ENCODE measurements at places on chromosomes 4 and X.

DNA sequence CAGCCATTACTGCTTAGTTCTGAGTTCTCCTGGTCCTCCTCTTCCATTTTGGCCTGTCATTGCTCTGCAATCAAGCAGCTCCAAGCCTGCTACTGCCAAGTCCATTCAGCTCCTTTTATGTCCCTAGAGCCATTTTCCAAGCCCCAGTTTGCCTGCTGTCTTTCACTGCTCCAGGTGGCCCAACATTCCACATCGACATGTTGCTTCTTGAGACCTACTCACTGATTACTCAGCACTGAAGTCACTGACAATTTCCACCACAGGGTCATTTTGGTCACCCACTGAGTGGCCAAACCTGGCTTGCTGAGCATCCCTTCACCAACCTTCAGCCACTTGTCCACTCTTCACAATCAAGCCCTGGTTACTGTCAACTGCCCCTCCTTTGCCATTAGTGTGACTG lies 27.2 kb downstream of the LRIT3 start:
- DNase-seq = no peak

DNA sequence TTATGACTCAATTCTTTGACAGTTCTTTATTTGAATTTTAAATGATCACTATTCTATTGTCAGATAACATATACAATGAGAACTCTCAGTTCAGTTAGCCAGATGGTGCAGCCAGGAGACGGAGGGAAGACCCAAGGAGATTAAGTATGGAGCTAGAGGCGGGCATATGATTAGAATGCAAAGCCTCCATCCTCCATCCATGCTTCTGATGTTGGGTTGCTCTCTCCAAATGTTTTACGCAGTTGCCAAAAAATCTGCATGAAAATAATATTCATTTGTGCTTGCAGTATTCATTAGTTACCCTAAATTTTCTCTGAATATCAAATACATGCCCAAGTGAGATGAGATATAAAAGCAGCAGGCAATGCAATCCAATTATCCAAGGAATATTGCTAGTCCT lies 874.8 kb downstream of the C4orf33 start:
- no peak for DNase-seq

DNA sequence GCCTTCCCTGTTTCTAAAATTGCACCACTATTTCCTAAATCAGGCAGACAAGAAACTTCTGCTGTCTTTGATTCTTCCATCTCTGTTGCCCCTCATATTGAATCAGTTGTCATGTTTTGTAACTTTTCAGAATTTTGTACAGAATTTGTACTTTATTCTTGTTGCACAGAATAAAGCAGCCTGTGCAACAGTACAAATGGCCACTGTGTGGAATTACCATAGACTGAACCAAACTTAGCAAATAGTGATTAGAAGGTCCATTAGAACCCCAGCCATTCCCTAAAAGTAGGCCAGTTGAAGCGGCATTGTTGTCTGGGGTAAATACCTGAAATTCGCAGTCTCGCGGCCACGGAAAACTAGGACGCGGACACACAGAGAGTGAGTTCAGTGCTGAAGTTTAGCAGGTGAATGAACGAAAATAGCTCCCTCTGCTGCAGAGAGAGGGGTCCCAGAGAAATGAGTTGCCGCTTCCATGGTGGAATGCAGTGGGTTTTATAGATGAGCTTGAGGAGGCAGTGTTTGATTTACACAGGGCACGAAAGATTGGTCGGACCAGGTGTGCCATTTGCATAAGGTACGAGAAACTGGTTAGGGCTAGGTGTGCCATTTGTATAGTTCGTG lies 71.8 kb downstream of the C4orf33 start:
- DNase-seq = no peak

DNA sequence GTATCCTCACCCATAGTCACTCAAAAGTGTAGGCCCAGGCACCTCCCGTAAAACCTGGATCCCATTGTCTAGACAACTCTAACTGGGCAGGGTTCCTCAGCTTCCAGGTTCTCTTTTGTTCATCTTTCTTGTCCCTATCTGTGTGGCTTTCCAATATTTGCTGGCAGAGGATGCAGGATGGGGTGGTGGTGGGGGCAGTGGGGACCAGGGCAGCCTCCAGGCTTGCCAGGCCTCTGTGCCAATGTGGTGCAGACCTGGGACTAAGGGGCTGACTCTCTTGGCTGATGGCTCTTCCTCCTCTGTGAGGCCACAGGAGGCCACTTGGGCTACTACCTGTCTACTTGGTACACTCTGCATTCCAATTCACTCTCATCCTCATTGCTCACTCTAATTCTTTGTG lies 76.4 kb downstream of the NBDY start:
- no peak for DNase-seq

GRCh38 chrX:35625714-35626113 lies 172.4 kb upstream of the MAGEB16 start:
- no peak for DNase-seq

DNA sequence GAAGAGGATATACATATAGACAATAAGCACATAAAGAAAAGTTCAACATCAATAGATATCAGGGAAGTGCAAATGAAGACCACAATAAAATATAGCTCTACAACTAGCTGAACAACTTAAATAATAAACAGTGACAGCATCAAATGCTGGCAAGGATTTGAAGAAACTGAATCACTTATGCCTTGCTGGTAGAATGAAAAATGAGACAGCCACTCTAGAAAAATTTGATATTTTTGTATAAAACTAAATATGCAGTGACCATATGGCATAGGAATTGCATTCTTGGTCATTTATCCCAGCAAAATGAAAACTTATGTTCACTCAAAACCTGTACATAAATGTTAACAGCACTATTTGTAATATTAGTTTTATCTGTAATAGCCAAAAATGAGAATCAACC lies 1102.0 kb downstream of the C4orf33 start:
- DNase-seq = no peak

DNA sequence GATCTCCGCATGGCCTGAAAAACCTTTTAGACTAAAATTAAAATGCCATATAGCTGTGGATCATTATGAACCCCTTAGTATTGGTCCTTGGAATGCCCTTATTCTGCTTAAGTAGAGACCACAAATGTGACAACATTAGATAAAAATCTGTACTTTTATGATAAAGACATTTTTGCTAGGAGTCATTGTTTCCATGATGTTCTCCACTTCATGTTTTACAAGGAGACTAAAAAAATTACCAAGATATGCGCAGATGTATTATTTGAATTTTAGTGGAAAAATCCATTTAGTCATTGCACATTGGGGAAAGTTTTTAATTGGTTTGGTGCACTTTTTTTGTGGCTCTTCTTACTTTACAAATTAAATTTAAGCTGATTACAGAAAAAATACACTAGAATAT lies 85.1 kb upstream of the HPRT1 start:
- DNase-seq = no peak

DNA sequence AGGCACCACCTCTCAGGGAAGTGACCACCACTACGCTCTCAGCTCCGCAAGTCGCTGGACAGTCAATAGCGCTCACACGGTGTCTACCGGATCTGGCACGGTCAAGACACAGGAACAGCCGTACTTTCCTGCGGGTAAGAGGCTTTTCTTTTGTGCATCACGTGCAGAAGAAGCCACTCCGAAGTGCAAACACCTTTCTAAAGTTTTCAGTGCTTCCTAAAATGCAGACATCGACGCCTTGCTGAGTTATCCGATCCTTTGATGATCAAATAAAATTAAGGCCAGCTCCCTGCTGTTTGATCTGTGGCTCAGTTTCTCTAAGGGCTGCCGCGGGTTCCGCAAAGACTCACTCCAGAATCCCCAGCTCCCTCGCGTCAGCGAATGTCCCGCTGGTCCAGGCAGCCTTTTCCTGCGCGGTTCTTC lies 71.8 kb downstream of the FBXO8 start:
- no peak for DNase-seq

DNA sequence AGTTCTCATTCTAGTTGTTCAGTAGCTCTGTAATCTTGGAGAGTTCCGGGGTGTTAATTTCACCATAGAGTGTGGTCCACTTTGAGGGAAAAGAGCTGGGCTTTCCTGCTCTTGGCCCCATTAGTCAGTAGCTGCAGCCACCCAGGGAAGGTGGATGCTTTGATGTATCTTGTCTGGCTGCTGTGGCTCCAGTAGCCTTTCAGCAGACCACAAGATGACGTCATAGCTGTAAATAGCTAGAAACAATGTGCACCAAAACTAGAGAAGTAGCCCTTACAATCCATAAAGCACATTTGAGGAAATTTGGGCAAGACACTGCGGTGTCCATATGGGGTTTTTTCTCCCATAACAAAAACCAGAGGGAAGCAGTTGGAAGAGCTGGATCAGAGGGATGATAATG lies 32.9 kb upstream of the PRPS2 start:
- no peak for DNase-seq

GRCh38 chrX:71578253-71579135 lies at the start of gene GCNA:
Gene GCNA, plus strand, starts transcription at chrX:71578437. Its CDS starts 2,385 bp downstream, at chrX:71580822.
- DNase-seq = no peak

GRCh38 chrX:133561251-133561650 lies 146.0 kb upstream of the GPC4 start:
- DNase-seq = no peak

- peak; percentile 87 for DNase-seq
Measured at GRCh38 chr4:84994280-84994679, 27.8 kb upstream of the WDFY3 start.

GRCh38 chrX:15204130-15204751 lies 65.6 kb downstream of the ASB9 start:
- no peak for DNase-seq

DNA sequence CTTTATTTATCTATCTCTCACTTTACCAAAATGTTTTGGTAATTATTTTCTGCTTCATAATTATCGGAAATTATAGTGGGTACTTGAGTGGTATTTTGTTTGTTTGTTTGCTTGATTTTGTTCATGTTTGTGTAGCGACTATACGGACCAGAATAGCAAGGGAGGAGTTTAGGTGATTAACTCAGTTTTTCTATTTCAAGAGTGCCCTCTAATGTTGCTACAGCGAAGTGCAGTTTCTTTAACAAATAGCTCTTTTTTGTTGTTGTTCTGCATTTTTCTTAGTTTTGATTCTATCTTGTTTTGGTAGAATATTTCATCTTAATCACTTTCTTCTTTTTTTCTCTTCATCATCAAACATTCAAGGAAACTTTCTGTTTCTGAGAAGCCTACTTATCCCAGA lies 40.8 kb upstream of the QRFPR start:
- no peak for DNase-seq

GRCh38 chr4:25977397-25978170 lies 63.6 kb downstream of the SMIM20 start:
- DNase-seq = no peak

DNA sequence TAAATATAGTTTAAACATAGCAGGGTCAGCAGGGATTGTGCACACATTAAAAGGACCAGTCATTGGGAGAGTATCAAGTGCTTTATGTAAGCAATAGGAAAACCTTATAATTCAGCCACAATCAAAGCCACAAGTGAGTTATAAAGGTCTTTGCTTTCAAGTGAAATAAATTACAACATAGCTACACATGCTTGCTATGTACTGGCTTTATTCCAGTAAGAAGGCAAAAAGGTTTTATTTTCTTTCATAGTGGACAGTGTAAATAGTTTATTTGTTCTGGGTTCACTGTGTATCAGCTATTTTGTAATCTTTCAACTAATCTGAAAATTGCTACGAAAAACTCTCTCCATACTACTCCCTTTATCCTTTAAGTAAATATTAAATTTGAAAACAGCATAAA lies 691.4 kb downstream of the PCDH7 start:
- DNase-seq = no peak

GRCh38 chr4:110959041-110959643 lies 336.3 kb upstream of the PITX2 start:
- no peak for DNase-seq

DNA sequence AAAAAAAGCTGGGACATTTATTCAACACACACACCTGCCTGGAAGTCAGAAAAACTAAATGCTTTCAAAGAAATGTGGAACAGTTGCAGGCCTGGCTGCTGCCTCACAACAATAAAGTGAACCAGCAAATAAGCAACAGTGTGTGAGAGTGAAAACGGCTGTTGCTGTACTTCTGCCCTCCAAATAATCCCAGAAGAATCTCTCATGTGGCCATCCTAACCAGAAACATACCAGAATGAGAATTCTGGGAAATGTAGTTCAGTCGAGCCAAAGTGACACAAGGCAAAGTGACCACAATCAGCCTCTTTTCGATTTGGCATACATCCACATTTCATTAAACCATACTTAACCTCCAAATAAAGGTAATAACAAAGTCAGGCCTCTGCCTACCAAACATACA lies 204.5 kb downstream of the SLC7A11 start:
- no peak for DNase-seq

- no peak for DNase-seq
Measured at GRCh38 chr4:43423276-43423675, 530.8 kb downstream of the GRXCR1 start.

- no peak for DNase-seq
Measured at GRCh38 chrX:136395271-136395670, 92.5 kb upstream of the BRS3 start.

DNA sequence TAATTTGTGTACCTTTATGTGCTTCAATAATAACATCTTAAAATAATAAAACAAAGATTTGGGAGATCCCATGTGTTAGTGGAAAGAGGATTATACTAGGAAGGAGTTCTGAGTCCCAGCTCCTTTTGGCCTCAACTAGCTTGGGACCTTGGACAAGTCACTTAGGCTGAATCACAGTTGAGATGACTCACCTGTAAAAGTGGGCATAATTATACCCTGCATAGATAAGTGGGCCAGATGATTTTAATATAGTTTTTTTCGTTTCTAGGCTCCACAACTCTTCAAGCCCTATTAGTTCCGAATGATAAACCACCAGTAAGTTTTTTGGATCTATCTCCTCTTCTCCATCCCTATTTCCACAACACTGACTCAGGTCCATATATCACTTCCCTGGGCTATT lies 131.8 kb downstream of the ENOX2 start:
- no peak for DNase-seq

- no peak for DNase-seq
Measured at GRCh38 chr4:98193459-98194105, 50.3 kb upstream of the STPG2 start.
